ENCODE measurements at places on chromosomes 12 and 14.

DNA sequence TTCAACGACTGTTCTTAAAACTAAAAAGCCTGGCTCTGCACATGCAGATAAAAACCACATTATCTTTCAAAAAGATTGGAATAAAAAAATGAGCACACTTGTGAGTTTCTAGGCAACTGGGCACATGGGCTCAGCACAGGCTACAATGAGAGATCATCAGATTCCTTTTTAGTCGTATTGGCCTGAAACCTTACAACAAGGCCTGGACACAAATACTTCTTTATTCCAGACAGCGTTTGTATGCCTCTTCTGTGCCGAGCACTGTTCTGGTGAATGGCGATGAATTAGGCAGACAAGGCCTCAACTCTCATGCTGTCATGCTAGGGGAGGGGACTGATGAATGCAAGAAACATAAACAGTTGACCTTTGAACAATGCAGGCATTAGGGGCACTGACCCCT lies 463.0 kb downstream of the AACS start:
- no peak for DNase-seq

DNA sequence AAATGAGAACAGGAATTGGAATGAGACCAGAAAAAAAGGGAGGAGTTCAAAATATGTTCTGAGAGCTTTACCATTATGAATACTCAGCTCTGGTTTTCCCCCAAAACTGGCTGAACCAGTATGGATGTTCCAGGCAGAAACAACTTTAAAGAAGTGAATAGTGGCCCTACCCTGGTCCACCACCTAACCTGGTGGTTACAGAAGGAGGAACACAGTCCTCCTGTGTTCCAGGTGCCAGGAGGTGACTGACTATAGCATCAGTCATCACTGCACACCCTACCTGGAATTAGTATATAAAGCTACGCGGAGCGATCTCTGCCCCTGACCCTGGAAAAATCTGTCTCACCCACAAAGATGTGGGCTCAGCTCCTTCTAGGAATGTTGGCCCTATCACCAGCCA lies at the start of gene A2ML1:
Gene A2ML1 (plus strand): TSS at position 324 of the 400 bp plus-strand sequence. CDS start 31 bp downstream, at position 355.
- no peak for DNase-seq

- no peak for DNase-seq
These were observed 223.5 kb downstream of the SLC41A2 start for GRCh38 chr12:104734541-104735095.

GRCh38 chr14:104434214-104435076 lies 145.1 kb upstream of the C14orf180 start:
- no peak for DNase-seq

DNA sequence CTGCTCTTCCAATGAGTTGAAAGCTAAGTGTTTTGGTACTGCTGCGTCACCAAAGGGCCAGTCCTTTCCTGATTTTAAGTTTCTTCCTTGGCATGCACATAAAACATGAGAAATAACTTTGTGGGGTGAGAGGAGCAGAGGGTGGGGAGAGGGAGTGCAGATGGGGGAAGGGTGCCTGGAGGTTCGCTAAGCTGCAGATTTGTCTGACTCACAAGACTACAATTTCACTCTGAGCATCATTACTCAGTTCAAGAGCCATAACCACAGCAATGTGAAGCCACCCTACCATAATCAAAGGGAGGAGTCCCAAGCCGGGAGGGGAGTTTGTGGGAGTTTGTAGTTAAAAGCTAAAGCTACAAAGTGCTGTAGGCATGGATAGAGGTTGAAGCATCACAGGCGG lies 136.1 kb downstream of the ANO2 start:
- peak; percentile 77 for DNase-seq

DNA sequence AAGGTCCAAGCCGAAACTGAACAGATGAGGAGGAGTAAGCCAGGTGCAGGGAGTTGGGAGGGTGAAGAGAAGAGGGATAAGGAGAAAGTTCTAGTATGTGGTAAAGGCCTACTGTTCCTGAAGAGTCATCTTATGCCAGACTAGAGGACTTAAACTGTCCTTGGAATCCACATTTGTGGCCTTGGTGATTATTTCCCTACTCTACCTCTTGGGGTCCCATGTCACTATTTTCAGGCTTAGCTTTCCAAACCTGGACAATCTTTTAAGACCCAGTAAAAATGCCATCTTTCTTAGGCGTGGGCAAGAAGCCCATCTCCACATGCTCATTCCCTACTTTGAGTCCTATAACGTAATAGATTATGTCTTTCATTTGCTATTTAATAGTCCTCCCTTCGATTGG lies 40.1 kb upstream of the CRY1 start:
- DNase-seq, result no peak

DNA sequence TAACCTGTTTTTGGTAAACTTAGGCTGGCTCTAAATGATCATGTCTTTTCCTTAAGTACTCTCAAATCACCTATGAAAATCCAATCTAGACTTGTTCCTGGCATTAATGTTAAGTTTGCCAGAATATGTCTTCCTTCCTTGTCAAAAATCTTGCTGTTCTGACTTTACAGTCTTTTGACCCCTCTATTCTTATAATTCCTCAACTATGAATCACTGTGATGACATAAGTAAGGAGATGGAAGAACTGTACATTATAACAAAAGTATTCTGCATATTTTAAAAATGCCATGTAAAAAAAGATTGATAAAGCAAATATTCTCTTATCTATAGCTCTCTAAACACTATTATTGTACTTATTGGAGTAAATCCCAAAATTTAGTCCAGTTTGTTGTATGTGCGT lies 51.4 kb upstream of the BAZ1A start:
- DNase-seq, result no peak

- no peak for DNase-seq
These were observed 33.6 kb downstream of the CCDC91 start for GRCh38 chr12:28223858-28224257.

GRCh38 chr14:103899316-103899715 lies 28.9 kb upstream of the TDRD9 start:
- no peak for DNase-seq

- DNase-seq, result no peak
These were observed 9.9 kb downstream of the DYRK2 start for GRCh38 chr12:67658486-67658885.

- DNase-seq, result no peak
These were observed 5.0 kb downstream of the CLEC12B start for GRCh38 chr12:10015450-10015849.

GRCh38 chr14:66651536-66652220 lies 143.7 kb downstream of the GPHN start:
- no peak for DNase-seq

DNA sequence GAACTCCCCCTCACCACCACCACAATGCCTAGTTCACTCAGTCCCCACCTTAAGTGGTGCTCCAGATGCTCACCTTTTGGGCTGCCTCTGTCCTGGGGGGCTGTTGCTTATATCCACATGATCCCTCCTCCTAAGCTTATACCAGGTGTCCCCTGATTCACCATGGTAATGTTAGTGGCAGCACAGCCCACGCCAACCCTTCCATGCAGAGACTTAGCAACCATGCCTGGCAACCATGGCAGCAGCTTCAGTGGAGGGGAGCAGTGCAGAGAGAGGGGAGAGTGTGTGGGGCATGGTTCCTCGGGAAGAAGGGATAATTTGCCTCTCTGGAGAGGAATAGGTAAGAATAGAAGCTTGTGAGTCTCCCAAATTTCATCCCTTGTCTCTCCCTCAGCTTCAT lies 1.2 kb upstream of the DDN start:
- DNase-seq, result no peak

DNA sequence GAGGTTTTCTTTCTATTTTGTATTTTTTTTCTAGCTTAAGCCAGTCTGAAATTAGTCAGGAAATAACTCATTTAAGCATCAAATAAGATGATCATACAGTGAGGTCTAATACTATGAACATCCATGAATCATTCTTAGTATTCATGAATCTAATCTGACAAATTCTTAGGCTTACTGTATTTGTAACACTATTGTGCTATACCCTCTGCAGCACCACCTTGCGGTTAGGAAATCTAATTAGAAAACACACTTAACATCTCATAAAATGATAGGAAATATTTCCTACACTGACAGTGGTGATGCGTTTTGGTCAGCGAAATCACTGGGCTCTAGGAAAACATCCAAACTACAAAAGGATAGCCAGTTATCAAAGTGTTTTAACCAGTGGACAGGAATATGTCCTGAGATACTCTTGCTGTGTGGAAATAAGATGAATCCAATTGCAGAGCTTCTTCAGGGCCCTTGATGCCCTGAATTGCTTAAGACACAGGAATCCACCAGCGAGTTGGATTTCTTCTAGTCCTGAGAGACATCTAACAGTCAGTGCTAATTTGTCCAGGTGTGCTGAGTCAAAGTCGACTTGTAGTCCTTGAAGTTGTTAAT lies 109.3 kb upstream of the MYF6 start:
- DNase-seq, result peak; percentile 46

- no peak for DNase-seq
These were observed 292.4 kb upstream of the SEL1L start for GRCh38 chr14:81826081-81826480.

DNA sequence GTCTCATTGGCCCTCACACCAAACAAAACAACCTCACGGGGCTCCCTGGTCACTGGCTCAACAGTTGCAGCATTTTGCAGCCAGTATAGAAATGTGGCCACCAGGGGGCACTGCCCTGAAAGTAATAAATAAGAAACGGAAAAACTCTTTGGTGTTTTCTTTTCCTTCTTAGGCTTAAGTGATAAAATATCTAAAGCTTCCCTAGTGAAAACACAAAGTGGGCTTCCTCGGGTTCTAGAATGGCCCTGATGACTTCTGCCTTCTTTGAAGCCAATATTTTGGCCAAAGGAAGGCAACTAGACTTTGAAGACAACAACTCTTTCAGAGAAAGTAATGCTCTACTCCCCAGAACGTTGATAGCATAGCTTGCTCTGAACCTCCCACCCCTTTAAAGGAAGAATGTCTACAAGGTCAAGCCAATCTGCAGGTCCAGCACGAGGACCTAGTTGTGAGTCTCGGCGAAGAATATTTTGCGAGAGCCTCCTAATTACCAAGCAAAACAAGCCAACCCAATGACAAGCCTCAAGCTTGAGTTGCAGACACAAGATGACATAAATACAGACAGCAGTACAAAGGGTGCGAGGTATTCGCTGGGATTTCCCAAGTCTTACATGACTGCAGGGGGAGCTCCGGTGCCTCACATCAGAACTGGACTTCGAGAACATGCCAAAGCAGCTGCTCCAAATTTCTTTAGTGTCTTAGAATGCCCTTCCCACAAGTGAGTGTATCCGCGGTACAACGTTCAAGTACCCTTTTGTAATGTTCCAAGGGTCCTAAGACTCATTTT lies 2.6 kb downstream of the ITPK1 start:
- peak; percentile 53 for DNase-seq

GRCh38 chr14:90732139-90732538 lies 84.1 kb downstream of the TTC7B start:
- no peak for DNase-seq

DNA sequence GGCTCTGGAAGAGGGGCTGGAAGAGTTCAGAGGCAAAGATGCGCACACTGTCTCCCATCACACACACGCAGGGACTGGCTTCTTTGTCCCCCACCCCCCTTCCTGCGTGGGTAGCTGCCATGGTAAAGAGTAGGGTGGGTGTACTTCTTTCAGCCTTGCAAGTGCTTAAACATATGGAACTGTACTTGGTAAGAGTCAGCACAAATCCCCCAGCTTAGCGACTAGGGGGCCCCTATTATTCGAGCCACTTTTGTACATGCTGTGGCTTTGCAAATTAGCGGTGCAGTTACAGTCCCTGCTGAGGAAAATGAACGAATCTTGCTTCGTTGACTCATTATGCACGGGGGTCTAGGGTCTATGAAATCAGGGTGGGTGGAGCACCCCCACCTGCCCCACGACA lies 123.8 kb downstream of the AACS start:
- DNase-seq, result no peak

DNA sequence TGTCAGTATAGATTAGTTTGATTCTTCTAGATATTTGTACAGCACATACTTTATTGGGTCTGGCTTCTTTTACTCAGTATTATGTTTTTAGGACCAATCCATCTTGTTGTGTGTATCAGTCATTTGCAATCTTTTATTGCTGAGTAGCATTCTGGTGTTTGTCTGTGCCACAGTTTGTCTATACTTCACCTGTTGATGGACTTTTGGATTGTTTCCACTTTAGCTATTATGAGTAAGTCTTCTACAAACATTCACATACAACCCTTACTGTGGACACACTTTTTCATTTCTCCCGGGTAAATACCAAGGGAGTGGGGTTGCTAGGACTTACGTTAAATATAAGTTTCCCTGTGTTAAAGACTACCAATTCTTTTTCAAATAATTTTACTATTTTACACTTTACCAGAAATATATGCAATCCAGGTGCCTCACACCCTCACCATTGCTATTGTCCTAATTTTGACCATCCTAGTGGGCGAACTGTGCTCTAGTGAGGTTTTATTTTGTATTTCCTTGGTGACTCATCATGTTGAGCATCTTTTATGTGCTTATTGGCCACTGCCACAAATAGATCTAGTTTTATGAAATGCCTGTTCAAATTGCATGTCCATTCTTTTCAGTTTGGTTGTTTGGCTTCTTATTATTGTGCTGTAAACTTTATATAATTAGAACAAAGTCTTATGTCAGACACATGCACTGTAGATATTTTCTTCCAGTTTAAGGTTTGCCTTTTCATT lies 304.7 kb upstream of the TMTC1 start:
- no peak for DNase-seq

DNA sequence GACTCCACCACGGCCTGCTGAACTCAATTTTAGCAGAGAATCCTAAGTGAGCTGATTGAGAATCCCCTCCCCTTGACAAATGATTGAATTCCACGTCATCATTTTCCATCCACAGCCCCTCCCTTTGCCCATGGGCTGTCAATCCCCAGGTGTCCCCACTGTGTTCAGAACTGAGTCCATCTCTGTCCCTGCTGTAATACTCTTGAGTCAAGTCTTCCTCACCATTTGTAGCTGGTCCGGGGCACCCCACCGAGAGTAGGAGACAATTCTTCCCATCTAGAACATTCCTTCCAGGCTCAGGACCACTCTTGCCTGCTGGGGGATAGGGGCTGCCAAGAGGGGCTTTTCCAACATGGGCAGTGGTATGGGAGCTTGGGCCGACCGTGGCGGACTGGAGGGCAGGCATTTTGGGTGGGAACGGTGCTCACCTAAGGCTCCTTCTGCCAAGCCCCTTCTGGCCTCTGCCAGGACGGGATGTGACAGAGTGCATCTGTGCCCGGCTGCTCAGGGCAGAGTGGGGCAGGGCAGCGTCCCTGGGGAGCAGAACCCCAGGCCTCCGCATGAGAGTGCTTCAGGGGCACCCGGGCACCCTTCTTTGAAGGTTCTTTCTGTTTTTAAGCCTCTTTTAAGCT lies 218.1 kb upstream of the RTL1 start:
- no peak for DNase-seq

DNA sequence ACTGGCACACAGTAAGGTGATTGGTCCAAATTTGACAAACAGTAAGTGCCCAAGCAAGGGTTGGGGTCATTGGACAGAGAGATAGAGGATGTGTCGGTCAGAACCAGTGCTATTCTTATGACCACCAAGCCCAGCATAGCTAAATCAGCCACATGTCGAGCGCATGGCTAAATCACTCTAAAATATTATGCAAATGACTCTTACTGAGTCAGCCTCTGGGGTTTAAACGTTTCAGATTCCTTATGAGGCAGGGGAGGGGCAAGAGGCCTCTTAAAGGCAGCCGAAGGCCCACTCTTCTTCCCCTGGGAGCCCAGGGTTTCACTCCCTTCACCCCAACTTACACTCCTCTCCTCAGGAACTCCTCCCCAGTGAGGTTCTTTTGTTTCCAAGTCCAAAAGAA lies 603 bp upstream of the ENDOU start:
- DNase-seq, result peak; percentile 67

Data from GM04504 (cell line).